NCI-H2081 treated with DMSO at 0.1 percent for 48 hours (cell line): ENCODE measurements at places on chromosomes 12 and 14.

GRCh38 chr12:123024819-123025391 is 44.4 kb downstream of the ARL6IP4 start:
- no peak for DNase-seq

DNA sequence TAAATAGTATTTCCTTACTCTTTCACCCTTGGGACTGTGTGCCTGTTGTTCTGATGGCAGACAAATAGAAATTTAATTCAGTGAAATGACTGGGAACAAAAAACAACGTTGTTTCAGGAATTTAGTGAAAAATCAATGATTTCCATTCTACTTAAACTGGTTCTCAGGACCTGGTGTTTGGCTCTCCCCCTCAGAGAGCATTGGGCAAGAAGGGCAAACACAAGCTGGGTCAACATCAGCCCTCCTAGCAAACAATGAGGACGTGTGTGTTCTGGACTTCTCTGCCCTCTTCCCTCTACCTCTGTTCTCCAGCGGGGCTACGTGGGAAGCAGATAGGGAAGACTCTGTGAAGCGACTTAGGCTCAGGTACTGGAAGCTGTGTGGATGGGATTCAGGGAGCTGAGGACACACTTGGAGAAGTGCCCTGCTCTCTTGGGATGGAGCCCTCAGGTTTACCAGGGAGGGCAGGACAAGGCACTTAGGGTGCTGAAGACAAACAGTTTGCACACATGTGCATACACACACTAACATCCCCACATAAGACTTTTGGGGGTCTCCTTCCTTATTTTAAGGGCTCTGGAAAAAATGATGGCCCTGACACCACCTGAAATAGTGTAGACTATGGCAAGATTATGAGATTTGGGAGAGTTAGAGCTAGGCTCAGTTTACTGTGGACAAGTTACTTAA is 7.6 kb upstream of the SERPINA1 start:
- DNase-seq = no peak

DNA sequence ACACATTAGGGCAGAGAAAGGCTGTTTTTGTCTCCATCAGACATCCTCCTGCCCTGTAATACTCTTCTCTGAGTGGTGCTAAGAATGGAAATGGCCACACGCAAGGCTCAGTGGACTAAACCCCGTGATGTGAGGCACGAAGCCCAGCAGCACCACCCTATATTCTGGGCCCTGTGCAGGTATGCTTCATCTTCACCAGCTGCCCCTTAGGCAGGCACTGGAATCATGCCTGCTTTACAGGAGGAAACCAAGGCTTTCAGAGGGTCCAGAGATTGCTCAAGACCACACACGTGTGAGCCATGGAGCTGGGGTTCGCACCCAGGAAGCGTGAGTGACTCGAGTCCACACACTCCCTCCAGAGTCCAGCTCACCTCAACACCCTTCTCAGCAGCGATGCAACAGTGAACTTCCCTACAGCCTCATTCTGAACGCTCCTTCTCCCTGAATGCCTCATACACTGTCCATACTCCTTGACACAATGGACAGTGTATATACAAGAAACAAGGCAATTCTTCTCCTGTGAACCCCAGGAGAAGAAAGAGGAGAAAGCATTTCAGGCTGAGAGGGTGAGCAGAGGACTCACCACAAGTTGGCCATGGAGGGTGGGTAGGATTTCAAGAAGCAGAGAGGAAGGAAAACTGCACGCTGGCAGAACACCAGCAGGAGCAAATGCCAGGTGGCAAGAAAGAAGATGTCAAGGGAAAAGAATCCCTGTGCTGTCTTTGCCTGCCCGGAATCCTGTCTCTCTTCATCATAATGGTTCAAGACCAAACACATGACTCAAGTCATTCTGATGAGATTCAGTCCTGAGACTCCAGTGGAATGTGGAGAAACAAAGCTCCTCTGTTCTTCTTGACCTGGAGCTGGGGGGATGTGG is 39.1 kb downstream of the NT5DC3 start:
- no peak for DNase-seq

- DNase-seq = no peak
Observed at GRCh38 chr12:107917912-107918800, 143.7 kb downstream of the ASCL4 start.

DNA sequence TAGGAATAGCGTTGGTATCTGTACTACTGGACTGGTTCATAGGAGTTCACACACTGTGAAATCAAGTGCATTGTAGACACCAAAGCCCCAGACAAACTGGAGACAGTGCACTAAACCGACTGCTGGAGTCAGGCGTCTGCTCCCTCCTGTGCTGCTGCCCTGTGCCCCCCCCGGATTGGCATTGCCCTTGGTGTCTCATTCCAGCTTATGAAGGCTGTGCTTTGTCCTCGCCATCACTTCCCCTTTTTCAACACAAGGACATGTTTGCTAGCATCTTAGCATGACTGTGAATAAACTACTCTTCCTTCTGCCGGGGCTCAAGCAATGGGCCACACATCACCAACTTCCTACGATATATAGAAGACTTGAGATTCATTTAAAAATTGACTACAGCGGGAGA is 84.0 kb downstream of the TMCC3 start:
- DNase-seq = no peak
